DMS79 (cell line): ENCODE measurements at places on chromosomes 12 and 14.

DNA sequence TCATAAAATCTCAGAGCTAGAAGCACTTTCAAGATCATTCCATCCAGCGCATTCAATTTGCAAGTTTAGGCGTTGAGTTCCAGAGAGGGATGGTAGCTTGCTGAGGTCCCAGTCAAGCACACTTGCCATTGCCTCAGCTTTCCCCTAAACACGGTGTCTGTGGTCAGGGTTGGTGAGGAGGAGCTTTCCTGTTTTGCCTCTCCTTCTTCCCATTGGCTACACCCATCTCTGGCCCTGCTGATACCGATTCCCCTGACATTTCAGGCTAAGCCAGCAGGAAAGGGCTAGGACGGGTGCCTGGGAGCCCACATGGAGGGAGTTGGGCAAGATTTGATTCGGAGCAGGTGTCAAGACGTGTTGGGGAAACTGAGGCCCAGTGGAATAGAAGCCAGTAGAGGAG lies 9.1 kb downstream of the NFATC4 start:
- no peak for DNase-seq

DNA sequence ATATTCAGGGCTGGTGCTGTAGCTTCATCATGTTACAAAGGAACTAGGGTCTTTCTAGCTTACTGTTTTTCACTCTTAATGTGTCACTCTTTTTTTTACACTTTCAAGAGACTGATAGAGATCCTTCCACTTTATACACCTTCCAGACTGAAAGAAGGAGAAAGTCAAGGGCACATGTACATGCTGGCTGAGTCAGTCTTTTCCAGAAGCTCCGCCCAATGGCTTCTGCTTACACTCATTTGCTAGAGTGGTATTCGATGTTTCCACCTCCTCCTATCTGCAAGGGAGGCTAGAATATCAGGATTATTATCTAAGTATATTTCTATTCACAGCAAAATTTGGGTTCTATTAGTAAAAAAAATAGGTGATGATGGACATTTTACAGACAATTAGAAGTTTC lies 325.8 kb upstream of the OR4E1 start:
- DNase-seq = no peak

- DNase-seq = no peak
Measured at GRCh38 chr14:99938896-99939295, 126.3 kb upstream of the EVL start.

- DNase-seq = no peak
Measured at GRCh38 chr14:83664389-83664788, 1865.6 kb upstream of the FLRT2 start.

DNA sequence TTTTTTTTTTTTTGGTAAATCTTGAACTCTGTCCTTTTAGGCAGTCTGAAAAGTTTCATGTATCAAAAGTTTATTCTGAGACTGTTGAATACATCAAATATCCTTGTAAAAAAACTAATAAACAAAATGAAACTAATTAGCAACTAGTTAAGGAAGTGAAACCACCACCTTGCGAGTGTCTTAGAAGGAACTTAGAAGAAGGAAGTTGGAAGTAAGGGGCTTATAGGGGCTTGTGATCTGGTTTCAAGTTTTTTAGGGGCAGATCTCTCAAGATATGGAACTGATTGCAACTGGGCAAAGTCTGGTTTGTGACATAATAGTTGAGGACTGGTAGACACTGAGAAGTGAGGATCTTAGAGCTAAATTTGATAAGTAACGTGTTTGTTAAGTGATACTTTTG lies 748.8 kb downstream of the C12orf50 start:
- DNase-seq = no peak

DNA sequence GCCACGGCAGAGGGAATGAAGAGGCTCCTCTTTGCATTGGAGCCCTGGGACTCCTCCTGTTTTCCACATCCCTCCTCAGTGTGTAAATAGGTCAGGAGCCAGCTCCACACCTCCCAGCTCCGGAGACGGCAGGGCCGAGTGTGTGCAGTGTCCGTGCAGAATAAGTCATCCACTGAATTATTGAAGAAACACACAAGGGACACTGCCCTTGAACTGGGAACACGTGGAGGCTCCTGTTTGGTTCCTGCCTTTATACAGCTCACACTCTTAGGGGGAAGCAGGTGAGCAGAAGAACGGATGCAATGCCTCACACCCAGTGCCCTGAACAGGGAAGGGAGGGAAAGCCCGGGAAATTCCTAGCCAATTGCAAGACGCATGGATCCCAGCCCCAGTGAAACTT lies 10.4 kb upstream of the FZD10 start:
- DNase-seq = no peak

DNA sequence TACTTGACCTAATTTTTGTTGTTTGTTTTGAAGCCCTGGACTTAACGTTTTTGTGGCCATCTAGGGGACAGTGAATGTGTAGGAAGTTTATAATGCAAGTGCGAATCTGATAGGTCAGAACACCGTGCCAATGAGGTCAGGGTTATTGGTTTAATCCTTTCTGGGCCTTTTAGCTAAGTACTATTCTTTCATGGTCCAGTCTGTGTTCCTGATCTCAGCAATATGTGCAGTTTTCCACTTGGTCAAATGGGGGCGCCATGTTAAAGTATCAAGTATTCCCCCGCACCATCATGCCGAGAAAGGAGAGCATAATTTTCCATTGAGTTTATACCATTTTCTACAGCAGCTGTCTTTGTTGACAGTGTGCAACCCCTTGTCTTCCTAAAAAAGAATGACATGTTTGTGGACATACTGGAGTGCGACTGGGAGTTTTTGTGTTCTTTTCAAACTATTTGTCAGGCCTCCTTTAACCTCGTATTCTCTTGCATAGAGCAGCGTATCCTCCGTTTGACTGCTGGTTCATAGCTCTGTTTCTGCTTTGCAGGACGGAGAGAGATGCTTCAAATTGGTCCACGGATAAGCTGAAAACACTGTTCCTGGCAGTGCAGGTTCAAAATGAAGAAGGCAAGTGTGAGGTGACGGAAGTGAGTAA lies 1.3 kb downstream of the AHSA1 start:
- DNase-seq = peak; percentile 29

GRCh38 chr14:67665868-67666267 lies 8.6 kb downstream of the VTI1B start:
- DNase-seq = no peak

GRCh38 chr14:102933618-102934231 lies 11.3 kb downstream of the AMN start:
- no peak for DNase-seq

DNA sequence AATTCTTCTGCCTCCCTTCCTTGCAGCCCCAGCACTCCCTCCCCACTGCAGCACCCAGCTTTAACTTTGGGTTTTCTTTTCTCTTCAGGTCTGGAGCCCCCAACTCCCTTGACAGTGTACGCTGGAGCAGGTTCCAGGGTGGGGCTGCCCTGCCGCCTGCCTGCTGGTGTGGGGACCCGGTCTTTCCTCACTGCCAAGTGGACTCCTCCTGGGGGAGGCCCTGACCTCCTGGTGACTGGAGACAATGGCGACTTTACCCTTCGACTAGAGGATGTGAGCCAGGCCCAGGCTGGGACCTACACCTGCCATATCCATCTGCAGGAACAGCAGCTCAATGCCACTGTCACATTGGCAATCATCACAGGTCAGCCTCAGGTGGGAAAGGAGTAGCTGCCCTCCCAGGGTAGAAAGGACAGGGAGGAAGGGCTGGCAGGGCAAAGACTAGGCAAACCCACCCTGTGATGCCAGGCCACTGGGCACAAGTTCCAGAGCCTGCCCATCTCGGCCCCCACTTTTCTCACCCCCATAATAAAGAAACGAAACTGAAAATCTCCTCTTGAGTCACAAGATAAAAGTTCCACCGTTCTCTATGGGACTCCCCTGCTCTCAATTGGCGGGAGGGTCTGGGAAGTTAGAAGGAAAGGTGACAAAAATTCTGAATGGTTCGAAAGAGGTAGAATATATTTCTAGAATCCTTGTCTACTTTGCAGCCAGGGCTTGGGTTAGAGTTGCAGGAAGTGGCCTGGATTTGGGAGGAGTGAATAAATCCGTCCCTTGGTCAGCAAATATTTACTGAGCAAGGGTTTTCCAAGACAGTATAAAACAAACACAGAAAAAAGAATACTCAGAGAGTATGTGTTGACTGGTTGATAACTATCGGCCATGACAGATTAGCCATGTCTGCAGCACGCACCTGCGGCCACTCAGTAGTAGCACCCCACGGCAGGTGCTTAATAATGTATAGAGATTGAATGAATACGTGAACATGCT lies 3.2 kb downstream of the LAG3 start:
- no peak for DNase-seq

GRCh38 chr12:64452559-64453329 lies 824 bp downstream of the TBK1 start:
- no peak for DNase-seq

- peak; percentile 51 for DNase-seq
Measured at GRCh38 chr12:93741659-93742109, 64.5 kb downstream of the CRADD start.

DNA sequence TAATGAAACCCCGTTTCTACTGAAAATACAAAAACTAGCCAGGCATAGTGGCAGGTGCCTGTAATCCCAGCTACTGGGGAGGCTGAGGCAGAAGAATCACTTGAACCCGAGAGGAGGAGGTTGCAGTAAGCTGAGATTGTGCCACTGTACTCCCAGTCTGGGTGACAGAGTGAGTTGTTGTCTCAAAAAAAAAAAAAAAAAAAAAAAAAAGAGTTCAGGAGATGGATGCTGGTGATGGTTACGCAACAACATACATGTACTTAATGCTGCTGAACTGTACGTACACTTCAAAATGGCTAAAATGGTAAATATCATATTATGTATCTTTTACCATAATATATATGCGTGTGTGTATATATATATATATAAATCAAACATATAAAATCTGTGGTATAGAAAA lies 29.0 kb downstream of the ACTN1 start:
- no peak for DNase-seq

DNA sequence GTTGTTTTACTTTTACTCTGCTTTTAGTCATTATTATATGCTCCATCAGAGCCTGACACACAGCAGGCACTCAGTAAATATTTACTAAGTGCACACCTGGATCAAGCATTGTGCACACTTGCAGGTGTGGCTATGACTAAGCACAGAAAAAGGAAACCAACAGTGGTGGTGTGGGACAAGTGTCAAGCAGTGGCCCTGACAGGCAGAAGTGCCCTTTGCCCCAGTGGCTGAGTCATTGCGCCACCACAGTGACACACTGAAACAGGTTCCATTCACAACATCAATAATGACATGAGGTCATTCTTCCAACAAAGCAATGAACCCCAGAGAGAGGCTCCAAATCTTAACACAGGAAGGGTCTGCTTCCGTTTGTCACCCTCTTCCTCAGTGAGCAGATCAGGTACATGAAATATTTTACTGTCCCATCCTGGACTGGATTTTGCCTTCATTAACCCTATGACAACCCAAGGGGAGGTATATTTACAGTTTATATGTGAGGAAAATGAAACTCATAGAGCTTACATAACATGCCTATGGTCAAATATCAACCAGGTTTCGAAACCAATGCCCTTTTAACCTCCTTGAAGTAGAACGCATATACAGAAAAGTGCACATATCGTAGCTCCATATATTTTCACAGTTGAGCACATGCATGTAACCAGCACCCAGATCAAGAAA lies 82.6 kb upstream of the GTF2A1 start:
- DNase-seq = peak; percentile 82

- DNase-seq = no peak
Measured at GRCh38 chr14:82798276-82798675, 1264.6 kb upstream of the SEL1L start.

GRCh38 chr14:103624860-103625259 lies 4.2 kb upstream of the KLC1 start:
- no peak for DNase-seq

DNA sequence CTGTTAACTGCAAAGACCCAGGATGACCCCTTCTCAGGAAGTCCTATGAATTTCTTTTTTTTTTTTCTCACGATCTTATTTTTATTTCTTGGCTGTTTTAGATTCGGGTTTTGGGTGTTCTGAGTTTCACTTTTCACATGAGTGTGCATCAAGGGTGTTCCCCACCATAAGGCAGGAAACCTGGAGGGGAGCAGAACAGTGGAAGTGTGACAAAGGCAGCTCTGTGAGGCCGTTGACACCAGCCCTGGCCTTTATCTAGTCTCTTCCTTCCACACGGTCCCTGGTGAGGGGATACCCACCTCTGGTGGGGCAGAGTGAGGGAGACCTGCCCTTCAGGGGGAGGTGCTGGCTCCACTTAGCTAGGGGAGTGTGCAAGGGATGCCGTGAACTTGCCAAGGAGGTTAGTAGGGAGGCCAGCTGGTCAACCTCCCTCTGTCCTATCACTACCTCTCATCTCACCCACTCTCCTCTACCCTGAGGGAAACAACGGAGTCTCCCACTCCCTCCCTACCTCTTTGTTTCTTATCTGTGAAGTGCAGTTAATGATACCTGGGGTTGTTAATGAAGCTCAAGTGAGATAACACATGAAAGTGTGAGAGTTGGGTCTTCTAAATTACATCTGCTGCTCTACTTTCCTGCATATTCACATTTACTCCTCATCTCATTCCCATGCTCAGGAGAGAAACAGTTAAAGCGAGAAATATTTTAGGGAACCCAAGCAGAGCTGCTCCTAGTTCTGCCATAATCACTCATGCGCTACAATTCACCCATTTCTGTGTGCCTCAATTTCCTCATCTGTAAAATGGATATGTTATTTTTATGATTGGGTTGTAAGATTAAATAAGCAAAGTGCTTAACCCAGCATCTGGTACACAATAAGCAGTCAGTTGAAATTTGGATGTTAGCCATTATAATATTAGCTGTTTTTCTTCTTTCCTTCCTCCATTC lies 4.4 kb upstream of the GALNT6 start:
- no peak for DNase-seq

DNA sequence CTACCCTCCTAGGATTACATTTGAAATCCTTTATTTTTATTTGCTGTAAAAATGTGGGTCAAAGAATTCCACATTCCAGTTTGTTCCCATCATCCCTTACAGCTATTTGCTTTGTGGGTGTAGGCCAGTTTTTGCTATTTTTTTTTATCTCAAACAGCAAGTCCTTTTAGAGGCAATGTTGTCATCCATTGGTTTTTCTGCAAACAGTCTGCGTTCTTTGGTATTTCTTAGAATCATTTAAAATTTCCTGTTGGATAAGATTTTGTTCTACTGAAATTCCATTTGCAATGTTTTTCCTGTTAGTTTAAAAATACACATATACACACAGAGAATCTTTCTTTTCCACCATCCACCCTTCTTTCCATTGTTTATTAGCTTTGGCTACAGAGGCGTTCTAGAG lies 53.3 kb upstream of the STK38L start:
- DNase-seq = no peak

- DNase-seq = no peak
Measured at GRCh38 chr14:81289516-81289915, 68.8 kb upstream of the GTF2A1 start.

DNA sequence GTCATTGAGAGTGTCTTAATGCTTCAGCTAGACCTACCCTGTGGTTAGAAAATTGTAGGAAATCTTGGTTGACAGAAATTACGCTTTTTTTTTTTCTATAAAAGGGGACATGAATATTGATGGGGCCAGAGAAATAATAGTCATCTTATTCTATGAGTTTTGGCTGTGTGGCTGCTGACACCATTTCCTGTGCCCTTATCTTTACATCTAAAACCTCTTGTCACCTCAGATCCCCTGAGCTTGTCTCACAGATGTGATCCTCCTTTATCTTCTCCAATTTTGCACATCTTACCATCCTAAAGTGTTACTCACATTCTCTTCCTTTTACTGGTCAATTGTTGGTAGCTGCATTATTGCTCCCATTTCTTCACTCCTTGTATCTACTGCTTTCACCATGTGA lies 36.1 kb downstream of the ASCL1 start:
- DNase-seq = no peak
